ENCODE measurements at places on chromosomes 7 and 10.

DNA sequence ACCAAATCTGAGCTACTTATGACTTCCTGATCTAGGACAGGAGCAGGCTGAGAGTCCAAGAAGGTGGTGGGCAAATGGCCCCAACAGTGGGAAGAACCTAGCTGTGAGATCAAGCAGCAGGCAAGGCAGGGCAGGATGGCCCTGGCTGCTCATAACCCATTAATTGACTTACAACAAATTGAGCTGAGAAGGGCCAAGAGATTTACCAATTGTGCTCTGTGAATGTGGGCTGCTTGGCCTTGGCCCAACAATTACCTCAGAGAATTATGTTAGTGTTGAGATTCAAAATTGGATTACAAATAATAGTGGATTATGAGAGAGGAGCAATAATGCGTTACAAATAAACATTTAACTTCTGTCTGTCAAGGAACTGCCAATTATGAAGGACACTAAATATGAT, 956.5 kb downstream of the KCNMA1 start:
- DNase-seq = no peak

DNA sequence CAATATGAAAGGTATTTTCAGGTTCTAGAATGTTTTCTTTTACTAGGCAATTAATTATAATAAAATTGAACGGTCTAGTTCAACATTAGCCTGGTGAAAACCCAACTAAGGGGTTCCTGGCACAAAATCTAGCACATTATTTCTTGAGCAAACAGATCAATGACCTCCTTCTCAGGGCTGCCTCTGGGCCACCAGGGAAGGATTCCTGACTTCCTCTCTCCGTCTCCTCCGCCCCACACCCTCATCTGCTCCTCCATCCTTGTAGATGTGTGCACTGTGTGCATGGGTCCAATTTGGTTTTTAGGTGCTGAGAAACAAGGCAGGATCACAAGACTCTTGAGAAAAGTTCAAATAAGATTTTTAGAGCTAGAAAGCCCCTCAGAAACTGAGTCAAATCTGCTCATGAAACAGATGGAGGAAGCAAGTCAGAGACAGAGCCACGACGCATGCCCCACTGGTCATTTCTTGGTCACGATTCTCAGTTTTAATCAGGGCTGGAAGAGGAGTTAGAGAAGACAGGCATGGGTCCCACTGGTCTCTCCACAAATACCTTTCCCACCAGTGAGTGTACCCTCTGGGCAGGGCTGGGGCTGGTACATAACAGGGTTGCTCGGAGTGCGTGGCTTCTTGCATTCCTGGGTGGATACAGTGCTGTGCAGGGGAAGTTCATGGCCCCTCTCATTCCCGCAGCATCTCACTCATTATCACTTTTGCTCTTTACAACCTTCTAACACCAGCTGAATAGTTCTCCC, 3.8 kb downstream of the TRPV6 start:
- no peak for DNase-seq

DNA sequence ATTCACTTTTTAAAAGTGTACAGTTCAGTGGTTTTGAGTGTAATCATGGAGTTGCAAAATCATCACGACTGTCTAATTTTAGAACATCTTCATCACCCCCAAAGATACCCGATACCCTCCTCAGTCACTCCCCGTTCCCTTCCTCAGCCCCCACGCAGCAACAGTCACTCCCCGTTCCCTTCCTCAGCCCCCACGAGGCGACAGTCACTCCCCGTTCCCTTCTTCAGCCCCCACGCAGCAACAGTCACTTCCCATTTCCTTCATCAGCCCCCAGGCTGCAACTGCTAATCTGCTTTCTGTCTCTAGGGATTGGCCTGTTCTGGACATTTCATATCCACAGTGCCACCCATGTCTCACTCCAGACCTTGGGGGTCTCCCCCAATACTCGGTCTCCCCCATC, 161.6 kb upstream of the PPP2R2D start:
- DNase-seq = no peak

- DNase-seq = no peak
Measured at GRCh38 chr7:105752671-105753275, 123.6 kb downstream of the ATXN7L1 start.

- peak; percentile 84 for DNase-seq
Measured at GRCh38 chr10:21292763-21293517, 232.5 kb downstream of the SKIDA1 start.

- DNase-seq = peak; percentile 69
Measured at GRCh38 chr10:132591166-132591971, 53.8 kb downstream of the INPP5A start.

DNA sequence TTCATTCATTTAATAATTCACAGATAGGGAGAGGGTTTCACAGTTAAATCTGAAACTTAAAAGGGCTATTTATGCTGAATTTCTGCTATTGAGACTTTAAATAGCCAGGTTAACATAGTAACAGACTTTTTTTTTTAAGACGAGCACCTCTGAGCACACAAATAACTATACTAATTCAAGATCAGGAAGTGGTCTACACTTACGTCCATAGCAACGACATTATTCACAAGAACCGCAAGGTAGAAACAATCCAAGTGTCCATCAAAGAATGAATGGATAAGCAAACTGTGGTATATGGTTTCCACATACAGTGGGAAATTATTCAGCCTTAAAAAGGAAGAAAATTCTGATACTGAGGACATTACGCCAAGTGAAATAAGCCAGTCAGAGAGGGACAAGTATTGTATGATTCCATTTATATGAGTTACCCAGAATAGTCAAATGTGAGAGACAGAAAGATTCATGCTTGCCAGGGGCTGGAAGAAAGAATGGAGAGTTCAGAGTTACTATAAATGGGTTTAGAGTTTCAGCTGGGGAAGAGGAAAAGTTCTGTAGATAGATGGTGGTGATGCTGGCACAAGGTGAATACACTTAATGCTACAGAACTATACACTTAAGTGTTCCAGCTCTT, 140.3 kb upstream of the LAMB4 start:
- no peak for DNase-seq

GRCh38 chr10:114470956-114471905, 66.9 kb upstream of the AFAP1L2 start:
- peak; percentile 74 for DNase-seq

DNA sequence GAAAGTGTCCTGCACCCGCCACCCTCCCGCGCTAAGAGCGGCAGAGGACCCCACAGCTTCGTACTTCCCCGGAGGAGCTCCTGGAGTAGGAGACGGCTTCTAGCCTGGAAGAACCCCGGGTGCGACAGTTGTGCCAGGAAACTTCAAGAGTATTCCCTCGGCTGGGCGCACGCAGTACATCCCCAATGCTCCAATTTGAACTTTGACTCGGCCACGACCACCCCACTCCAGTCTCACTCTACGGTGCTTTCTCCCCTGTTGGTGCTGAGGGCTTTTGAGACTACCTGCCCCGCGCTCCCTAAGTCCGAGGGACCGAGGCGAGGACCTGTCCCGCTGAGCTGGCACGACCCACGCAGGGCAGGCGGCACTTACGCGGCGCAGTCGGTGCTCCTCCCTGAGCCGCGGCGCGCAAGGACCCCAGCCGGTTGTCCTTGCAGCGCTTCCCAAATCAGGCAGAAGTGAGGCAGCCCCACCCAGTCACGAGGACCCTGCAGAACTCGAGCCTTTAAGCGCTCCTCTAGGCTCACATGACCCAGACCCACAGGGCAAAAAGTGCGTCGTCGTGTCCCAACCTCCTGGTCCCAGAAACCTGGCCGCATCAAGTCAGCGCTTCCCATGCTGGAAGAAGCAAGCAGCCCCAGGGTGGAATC, at the start of gene CPVL:
CPVL (minus strand) TSS at position 481 of the 650 bp plus-strand sequence. CDS start 25,476 bp downstream, outside the sequence.
- peak; percentile 23 for DNase-seq

GRCh38 chr10:35643151-35644049, 1.3 kb upstream of the FZD8 start:
- no peak for DNase-seq

DNA sequence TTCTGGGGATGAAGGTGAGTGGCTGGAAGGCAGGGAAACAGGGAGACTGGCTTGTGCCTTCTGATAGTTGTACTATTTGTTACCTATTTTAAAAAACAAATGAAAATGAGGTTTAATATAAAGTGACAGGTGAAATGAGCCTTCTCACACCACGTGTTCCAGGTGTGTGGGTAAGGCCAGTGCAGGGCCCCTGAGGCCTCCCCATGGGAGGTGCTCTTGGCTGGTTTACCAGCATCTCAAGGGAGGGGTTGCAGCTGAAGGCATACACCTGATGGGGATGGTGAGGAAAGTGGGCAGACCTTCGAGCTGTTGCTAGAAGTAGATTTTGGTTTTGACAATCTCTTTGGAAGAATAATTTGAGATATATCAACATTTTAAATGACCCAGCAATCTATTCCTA, 103.6 kb downstream of the ARHGAP22 start:
- DNase-seq = no peak

DNA sequence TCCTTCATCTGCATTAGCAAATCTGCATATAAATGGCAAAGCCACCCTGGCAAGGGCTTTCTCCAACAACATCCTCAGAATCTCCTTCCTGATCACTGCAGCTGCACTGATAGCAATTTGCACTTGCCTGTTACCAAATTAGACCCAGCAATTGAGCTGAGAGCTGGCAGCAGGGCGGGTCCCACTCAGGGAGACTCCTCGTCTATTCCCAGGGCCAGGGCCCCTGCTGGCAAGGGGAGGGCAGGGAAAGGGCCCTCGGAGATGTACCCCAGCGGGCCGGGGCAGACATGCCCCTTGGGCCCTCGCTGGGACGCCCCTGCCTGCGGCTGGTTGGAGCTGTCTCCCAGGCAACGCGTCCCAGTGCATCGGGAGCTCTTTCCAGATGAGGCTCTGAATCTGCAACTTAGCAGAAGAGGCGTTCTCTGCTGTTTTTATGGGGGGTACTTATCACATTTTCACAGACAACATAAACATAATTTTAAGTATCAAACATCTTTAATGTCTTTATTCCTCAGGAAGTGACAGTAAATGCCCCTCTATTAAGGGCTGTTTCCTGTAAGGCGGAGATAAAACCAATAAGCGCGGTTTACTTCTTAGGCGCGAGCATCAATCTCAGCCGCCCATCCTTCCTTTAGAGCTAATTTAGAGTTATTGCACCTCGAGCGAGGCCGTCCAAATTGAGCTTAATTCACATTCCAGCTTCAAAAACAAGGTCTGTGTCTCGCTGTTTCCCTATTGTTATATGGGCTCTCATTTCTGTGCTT, 249.0 kb upstream of the PPP2R2D start:
- DNase-seq = no peak

- peak; percentile 29 for DNase-seq
Measured at GRCh38 chr10:91796331-91797047, 1.7 kb upstream of the TNKS2 start.

DNA sequence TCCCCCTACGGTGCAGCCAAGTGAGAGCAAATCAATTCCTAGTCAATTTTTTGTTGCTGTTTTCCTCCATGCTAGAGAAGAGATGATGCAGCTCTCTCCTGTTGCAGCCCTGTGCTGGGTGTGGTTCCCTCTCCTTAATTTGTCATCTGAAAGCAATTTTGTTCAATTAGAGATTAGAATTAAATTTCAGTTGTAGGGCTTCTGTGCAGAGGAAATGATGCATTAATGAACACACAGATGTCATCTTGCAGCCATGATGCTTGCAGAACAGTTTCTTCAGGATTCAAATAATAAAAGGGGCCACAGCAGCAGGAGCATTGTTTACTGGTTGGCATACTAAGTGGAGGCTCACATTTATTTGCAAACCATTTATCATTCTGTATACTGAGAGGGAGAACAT, 266.0 kb downstream of the AUTS2 start:
- no peak for DNase-seq

DNA sequence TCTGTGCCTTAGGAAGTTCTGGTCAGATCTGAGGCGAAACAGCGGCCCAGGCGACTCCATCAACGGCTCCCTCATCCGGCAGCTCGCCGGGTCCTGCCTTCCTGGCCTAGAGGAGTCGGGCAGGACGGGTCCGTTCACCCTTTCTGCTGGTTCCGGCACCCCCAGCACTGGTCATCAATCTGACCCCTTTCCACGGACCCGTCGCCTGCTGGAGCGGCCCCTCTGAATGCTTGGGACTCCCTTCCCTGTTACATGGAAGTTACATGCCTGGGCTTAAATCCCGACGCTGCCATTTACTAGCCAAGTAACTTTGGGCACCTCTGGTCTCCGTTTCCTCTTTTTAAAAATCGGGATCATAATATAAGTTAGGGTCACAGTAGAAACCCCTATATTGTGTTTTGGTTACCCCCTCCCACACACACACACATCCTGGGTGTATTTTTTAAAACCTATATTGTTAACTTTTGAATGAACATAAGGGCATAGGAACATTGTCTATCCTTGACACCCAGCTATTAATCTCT, 607 bp upstream of the GGCT start:
- no peak for DNase-seq

- DNase-seq = no peak
Measured at GRCh38 chr10:131429942-131430341, 118.4 kb upstream of the TCERG1L start.

DNA sequence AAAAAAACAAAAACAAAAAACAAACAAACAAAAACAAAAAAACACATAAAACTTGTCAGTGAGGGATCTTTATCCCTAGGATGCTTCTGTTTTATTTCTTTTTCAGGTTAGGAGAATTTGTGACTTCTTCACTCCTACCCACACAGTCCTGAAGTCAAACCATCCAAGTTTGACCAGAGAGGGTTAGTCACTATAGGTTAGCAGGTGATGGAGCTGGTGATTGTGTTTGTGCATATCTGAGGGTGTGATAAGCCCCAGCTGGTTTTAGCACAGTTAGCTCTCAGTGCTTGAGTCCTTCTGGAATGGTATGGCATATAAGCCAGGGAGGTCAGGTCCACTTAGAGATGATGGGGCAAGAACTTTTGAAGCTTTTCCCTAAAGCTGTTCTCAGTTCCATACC, 11.8 kb upstream of the IKZF1 start:
- DNase-seq = no peak

GRCh38 chr10:122139627-122140170, 131.4 kb upstream of the BTBD16 start:
- no peak for DNase-seq

DNA sequence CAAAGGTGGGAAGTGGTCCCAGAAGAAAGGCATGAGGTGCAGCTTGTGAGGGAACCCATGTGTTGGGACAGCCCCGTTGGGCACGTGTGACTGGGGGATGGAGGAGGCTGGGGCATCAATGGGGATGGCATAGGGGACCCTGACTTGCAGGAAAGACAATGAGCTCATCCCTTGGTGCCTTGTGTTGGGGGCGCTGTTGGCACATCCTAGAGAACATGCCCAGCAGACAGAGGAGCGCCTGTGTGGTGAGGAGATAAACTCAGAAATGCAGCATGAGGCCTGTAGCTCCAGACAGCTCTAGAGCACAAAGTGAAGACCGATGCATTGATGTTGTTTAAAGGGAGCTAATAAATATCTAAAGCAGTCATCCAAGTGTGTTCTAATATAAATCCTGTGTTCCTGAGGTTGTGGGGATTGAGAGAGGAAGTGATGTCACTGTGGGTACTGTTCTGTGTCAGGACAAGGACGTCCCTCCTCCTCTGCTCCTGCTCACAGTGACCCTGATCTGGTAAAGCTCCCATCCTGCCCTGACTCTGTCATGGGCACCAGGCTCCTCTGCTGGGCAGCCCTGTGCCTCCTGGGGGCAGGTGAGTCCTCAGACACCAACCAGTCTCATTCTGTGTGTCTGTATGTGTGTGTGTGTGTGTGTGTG, 126.1 kb upstream of the PRSS58 start:
- no peak for DNase-seq
